Choroid plexus epithelial cell (primary cell): ENCODE measurements at places on chromosomes 1 and 21.

DNA sequence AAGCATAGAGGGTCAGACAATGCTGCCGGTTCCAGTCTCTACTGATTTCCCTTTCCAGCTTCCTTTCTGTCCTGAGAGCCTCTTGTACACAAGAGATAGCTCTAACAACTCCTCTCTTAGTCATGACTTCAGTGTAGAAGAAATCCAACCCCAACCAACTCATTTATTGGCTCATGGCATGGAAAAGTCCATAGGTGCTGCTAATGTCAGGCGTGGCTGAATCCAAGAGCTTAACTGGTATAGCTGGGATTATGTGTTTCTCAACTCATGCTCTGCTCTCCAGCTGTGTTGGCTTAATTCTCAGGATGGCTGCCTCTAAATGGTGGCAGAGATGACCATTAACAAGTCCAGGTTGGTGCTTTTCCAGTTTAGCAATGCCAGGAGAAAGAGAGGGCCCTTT lies 12.4 kb upstream of the THRAP3 start:
- DNase-seq = no peak

GRCh38 chr1:169546087-169546995 lies 39.9 kb downstream of the F5 start:
- DNase-seq = peak; percentile 94

- peak; percentile 78 for DNase-seq
Measured at GRCh38 chr1:186183219-186183618, 191.8 kb downstream of the TPR start.

GRCh38 chr21:34744801-34745200 lies 76.0 kb downstream of the CLIC6 start:
- DNase-seq = no peak

DNA sequence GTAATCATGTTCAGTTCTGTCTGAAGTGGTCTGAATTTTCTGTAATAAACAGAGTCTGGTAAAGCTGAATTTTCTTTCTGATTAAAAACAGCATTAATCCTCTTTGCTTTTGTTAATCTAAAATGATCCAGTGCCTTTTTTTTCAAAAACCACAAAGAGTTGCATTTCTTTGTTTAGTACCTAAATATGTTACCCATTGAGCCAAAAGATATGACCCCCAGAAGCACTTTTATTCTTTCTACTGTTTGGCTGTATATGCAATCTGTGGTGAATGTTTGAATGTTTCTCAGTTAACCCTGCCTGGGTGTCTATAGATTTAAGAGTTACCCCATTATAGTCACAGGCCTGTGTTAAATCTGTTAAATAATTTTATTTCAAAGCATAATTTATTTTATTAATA lies 394.8 kb downstream of the PTPRC start:
- no peak for DNase-seq

GRCh38 chr1:68904477-68904876 lies 407.6 kb upstream of the DEPDC1 start:
- DNase-seq = peak; percentile 12
